ENCODE measurements at places on chromosomes 4 and X.

DNA sequence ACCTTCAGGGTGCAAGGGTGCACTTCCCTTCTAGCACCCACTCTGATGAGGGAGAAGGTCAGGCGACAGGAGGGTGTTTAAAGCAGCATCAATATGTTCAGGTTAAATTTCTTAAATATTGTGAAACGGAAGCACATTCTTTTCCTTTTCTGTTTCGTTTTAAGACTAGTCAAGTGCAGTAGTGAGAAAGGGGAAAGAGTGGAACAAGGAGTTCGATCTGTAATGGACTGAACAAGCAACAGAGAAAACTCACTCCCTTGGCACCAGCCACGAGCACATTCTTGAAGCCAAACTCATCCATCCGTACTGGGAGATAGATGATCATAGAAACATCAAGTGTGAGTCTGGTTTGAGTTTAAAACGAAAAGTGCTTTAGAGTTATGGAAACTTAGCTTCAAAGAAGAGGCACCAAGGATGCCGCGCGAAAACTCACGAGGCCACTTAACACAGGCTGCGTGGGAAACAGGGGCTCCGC lies 815 bp downstream of the FAM53A start:
- no peak for DNase-seq

- DNase-seq: no peak
These were observed 119.8 kb upstream of the SLC34A2 start for GRCh38 chr4:25535701-25536473.

- DNase-seq: no peak
These were observed 62.7 kb upstream of the USP9X start for GRCh38 chrX:41022566-41022965.

- DNase-seq: no peak
These were observed 408.7 kb upstream of the PITX2 start for GRCh38 chr4:111031596-111031995.

- no peak for DNase-seq
These were observed 6.0 kb downstream of the HPSE start for GRCh38 chr4:83328521-83329187.

GRCh38 chr4:24979554-24979953 lies 51.2 kb downstream of the LGI2 start:
- no peak for DNase-seq

DNA sequence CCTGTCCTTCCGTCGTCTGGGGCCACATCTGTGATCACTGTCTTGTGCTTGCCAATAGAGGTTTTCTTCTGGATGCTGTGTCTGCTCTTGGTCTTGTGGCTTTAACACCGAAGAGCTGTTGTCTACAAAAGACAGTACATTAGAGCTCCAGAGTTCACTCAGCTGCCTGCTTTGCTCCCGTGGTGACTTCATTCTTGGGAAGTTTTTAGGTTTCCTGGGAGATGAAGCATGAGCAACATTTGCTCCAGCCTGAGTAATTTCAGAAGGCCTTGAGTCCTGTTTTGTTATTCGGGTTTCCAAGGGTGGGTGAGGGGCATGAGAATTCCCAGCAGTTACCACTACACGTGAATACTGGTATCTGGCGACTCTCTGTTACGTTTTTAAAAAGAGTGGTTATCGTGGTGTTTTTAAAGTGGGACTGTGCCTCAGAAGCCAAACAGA lies 189.2 kb downstream of the SHROOM3 start:
- DNase-seq: no peak

- DNase-seq: no peak
These were observed 33.9 kb upstream of the HPF1 start for GRCh38 chr4:169791527-169792156.

- DNase-seq: no peak
These were observed 93.8 kb downstream of the CENPC start for GRCh38 chr4:67451464-67451863.

GRCh38 chr4:17166954-17167353 lies 268.5 kb upstream of the LDB2 start:
- no peak for DNase-seq

GRCh38 chrX:134849390-134849789 lies 141.4 kb upstream of the SMIM10 start:
- no peak for DNase-seq

DNA sequence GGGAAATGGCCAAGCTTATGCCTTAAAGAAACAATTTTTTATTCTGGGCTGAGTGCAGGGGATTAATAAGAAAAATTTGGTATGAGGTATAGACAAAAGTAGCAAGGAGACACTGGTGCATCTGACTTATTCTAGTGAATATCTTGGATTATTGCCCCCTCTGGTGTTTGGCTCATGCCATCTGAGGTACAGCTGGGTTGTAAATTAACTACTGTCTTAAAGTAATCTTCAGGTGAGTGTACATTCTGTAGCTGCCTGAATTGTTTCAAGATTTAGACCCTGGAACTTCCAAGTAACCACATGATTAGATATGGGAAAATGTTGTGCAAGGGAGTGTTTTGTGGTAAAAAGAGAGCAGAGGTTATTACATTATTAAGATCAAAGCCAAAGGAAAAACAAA lies 988.7 kb downstream of the FAM133A start:
- DNase-seq: no peak

- DNase-seq: no peak
These were observed 47.0 kb upstream of the GPC3 start for GRCh38 chrX:134032441-134032840.

DNA sequence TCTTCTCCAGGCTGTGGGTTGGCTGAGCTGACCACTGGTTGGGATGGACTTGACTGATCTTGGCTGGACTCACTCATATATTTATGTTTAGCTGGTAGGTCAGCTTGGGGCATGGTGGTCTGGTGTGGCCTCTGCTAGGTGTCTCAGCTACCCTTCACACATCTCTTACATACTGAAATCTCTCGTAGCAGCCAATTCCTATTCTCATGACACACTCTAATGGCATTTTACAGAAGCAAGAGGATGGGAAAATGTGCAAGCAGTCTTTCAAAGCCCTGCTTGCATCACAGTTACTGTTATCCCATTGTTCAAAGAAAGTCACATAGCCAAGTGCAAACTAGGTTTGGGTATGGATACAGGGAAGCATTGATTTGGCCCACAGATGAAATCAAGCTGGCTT lies 55.5 kb upstream of the PCDH18 start:
- DNase-seq: no peak

DNA sequence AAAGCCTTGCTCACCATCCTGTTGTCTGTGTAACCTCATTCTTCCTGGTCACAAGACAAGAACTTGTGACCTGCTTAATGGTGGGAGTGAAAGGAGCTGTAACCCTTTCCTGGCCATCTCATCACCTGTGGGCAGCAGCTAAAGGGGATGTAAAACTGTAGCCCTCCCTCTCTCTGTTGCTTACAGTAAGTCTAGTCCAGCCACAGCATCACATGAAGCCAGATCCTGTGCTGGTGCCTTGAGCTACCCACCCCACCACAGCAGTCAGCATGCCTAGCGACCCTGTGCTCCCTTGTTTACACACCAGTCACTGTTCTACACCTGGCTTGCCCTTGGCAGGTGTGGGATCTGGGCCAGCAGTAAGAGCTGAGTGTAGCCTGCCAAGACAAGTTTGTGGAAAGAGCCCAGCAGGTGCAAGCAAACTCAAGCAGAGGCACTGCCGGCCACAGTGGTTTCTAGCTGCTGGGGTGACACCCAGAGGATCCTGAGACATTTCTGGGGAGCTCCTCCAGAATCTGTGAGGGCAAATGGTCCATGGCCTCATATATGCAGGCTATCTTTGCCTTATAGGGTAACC lies 41.0 kb downstream of the UGT2B28 start:
- DNase-seq: no peak

GRCh38 chr4:148693913-148694649 lies 251.9 kb upstream of the NR3C2 start:
- no peak for DNase-seq

- no peak for DNase-seq
These were observed 154.7 kb upstream of the STX18 start for GRCh38 chr4:4696530-4696929.

- no peak for DNase-seq
These were observed 11.5 kb downstream of the STK26 start for GRCh38 chrX:132034648-132035047.

GRCh38 chrX:2370456-2370855 lies 130.3 kb downstream of the DHRSX start:
- no peak for DNase-seq

DNA sequence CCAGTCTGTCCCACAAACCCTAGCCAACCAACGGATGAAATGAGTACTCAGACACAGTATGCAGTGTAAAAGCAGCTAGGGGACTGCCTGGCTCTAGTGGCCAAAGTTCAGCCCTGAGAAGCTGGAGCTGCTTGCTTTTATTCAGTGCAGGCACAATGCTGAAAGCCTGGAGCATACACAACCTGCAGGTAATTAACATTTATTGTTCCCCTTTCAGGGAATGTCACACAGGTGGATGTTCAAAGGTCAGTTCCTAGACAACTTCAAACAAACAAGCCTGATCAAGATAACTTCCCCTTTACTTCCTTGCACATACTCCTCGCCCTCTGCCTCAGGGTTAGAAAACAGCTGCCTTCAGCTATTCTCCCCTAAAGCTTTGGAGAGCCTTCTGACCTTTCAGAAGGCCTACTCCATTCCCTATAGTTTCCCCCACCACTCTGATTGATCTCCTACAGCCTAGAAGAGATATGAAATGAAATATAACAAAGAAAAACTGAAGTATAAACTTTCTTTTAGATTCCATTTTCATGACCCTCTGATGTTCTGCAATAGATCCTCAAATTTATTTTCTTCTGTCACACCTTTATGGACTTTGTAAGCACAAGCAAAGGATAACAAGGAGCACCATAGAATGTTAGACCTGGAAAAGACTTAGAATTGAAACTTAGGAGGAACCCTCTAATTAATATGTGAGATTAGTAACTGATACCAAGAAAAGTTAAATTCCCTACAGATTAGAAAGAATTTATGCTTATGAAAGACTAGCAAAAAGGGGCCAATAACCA lies 6.8 kb upstream of the DCAF8L1 start:
- no peak for DNase-seq

DNA sequence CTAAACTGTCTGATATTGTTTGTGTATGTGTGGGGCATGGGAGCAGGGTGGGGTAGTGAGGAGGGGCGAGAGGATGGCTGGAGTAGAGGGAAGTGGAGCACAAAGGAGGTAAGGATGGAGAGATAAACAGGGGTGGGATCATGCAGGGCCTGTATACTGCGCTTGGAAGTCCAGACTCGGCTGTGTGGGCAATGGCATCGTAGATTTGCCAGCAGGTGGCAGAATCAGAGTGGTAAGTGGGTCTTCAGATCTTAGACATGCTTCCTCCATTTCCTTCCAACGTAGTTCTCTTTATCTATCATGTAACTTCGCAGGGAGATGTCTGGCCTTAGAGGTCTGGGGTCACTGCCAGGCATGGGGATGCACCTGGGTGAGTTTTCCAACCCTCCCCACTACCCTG lies 155.5 kb downstream of the PDGFRA start:
- no peak for DNase-seq

DNA sequence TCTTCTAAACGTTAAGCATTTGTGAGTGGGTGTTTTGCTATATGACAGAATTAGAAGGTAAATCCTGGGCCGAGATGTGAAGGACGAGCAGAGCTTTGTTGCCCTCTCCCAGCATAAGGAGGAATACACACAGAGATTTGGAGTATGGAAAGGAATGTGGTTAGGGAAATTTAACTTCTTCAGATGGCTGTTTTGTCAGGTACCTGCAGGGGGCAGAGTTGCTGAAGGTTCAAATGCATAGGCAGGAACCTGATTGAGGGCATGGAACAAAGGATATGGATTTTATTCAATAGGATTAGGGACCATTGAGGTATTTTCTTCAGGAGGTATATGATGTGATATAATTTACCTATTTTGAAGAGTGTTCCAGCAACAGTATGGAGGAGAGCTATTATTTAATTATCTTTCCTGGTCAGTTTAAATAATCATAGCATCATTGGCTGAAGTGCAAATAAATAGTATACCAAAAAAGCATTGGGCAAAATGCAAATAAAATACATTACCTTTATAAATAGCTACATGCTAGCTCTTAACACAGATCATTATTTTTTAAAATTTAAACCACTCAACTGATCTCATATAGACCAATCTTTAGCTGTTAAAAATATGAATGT lies 143.6 kb downstream of the SLIT2 start:
- DNase-seq: peak; percentile 64

DNA sequence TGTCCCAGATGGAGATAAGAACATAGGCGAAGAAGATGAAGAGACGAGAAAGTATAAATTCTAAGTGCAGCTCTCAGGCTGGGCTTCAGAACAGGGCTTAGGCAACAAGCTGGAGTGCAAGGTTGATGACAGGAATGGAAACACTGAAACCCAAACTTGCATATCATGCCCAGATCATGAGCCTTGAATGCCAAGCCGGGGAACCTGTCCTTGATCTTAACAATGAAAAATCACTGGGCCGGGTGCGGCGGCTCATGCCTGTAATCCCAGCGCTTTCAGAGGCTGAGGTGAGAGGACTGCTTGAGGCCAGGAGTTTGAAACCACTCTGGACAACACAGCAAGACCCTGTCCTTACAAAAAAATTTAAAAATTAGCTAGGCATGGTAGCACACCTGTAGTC lies 17.2 kb downstream of the AFAP1 start:
- DNase-seq: no peak

DNA sequence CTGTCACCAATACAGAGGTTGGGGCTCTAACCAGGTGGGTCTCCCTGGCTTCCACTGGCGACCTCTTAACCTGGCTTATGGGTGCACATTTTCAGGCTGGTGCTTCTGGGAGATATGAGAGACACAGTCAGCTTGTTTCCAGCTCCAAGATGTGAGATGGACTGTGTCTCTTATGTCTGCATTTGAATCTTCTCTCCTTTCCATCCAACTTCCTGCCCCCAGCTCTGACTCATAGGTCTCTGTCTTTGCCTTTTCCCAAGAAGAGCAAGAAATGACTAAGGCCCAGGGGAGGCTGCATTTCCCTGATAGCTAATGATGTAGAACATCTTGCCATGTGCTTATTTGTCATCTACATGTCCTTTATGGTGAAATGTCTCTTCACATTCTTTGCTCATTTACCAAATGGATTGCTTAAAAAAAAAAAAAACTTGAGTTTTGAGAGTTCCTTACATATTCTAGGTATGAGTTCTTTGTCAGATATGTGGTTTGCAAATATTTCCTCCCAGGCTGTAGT lies 3.2 kb upstream of the UXT start:
- DNase-seq: no peak

DNA sequence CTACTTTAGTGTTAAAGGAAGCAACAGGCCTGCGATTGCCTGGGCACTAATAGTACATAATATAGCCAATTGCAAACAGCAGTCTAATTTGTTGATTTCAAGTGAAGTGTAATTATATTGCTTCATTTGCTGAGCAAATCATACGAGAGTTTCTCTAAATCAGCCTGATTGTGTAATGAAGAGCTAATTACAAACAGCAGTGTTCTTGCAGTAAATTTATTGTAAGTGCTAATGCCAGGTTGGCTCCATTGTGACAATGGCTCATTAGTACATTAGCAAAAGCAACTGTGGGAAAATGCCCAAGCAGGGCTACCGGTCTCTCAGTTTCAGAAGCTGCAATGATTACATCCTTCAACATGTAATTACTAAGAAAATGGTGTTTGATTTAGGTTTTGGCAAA lies 591.5 kb downstream of the GALNTL6 start:
- no peak for DNase-seq

DNA sequence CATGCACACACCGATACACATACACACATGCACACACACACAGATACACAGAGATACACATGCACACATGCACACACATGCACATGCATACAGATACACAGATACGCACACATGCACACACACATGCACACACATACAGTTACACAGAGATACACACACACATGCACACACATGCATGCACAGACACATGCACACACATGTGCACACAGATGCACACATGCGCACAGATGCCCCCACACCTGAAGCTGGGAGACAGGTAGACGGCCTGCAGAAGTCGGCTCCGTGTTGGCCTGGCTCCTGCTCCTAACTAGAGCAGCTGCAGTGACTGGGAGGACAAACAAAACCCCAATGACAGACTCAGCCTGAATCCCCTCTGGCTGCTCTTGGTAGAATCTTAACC lies 46.8 kb downstream of the PSAPL1 start:
- no peak for DNase-seq
